Naive thymus-derived CD4-positive, alpha-beta T cell (primary cell): ENCODE measurements at places on chromosomes 7 and 10. TPM values are rescaled to one million over a fixed set of nuclear protein-coding genes. Genes with fewer than 3 reads are reported as not detected.

- no peak overlapping the region for H3K4me3 ChIP-seq
- no peaks in the 10 kb centered on the region for H3K4me1 ChIP-seq
- H3K36me3 ChIP-seq = no peaks in the 10 kb centered on the region
- H3K27ac ChIP-seq = no peak overlapping the region
These were observed 115.2 kb upstream of the ADAM12 start for GRCh38 chr10:126503392-126504062.

ENTPD1 gene
- polyA plus RNA-seq = 0.48 TPM

DNA sequence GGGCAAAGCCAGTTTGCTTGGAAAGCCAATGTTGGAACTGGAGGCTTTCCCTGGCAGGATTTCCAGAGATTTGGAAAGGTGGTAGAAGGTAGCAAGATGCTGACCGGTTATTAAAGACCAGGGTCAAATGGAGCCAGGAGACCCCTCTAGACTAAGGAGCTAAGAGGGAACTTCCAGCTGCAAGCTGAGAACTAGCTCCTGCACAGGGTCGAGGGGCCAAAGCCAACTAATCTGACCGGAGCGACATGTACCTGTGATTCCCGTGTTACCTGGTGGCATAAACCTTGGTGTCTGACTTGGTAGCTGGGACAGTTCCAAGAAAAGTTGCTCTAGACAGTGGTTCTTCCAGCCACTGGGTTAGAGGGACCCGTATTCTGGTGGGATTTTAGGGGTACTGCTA is 41.8 kb downstream of the SPDYE5 start:
- H3K4me1 ChIP-seq = no peaks in the 10 kb centered on the region
- no peak overlapping the region for H3K27ac ChIP-seq
- no peaks in the 10 kb centered on the region for H3K27me3 ChIP-seq
- no peak overlapping the region for H3K4me3 ChIP-seq
- no peak for DNase-seq

DNA sequence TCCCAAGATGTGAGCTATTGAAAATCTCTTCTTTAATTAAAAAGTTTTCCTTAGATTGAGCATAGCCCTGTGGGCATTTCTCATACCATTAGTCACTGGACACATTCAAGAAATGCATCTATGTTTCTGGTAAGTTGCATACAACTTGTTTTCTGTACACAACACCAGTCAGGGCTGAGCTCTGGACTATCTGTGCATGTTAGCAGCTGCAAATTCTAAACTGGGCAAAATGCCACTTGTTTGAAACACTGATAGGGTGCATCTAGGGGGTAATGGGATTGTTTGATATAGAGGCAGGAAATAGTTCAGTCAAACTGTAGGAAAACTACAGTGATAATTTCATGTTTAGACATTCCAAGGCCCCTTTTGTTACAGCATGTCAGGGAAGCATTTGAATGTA is 145.6 kb upstream of the NPY start:
- no peak overlapping the region for H3K27ac ChIP-seq
- no peaks in the 10 kb centered on the region for H3K4me1 ChIP-seq
- DNase-seq = no peak
- no peak overlapping the region for H3K4me3 ChIP-seq

DNA sequence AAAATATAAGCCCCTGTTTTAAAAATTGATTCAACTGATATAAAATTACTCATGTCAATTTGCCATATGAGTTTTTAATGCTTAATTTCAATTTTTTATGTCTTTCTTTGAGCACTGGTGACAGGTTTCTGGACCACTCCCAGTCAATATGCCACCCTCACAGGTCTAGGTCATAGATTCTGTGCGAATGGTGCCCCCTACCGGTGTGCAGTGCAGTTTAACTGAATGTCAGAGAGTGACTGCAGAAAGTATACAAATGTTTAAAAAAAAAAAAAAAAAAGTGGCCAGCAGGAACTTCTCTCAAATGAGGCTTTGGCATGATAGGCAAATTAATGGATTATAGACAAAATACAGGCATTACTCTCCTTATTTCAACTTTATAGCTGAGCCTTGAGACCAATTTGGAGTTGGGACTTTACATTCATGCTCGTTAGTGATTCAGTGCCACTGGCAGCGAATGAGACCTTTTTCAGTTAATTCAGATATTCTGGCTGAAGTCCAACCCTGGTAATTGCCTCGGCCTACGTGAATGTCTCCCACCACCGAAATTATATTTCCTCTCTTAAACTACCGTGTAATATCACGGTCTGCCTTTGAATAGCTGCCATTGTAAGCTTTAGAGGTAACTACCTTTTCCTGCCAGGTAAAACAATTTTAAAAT is 427.6 kb downstream of the PHTF2 start:
- H3K36me3 ChIP-seq = no peaks in the 10 kb centered on the region
- H3K27me3 ChIP-seq = no peaks in the 10 kb centered on the region
- no peaks in the 10 kb centered on the region for H3K4me1 ChIP-seq
- DNase-seq = no peak
- no peak overlapping the region for H3K27ac ChIP-seq

BBIP1 gene
- 31.5 TPM for polyA plus RNA-seq

PTF1A gene
- polyA plus RNA-seq = not detected
